ENCODE measurements at places on chromosomes 4 and X. TPM values are rescaled to one million over a fixed set of nuclear protein-coding genes. Genes with fewer than 3 reads are reported as not detected.

GRCh38 chr4:155772459-155773195 lies 13.8 kb downstream of the GUCY1B1 start:
- no peak for DNase-seq

Gene DNAAF6
- polyA plus RNA-seq, result 0.13 TPM

Gene IL3RA
- 14.8 TPM for polyA plus RNA-seq

GRCh38 chrX:15680401-15680800 lies 15.8 kb upstream of the CLTRN start:
- no peak for DNase-seq

GRCh38 chrX:132373610-132374009 lies 115.2 kb downstream of the MBNL3 start:
- no peak for DNase-seq

DNA sequence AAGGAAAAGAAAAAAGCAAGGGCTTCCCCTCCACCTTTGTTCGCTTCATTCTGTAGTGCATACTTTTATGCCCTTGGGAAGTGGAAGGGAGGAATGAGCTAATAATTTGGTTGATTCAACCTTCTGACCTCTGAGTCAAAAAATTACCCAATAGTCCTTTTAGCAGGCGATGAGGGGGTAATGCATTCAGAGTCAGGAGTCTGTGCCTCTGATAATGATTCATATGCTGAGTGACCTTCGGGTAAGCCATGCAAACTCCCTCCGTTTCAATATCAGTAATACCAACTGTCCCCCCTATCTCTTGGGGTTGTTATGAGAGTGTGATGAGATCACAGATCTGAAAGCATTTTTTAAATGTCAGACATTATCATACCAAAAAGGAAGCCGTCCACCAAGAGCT lies 41.6 kb upstream of the ACSL4 start:
- DNase-seq, result no peak

Gene CENPVL1
- polyA plus RNA-seq, result 0.33 TPM

- no peak for DNase-seq
These were observed 788.9 kb downstream of the RPA4 start for GRCh38 chrX:97672608-97673007.

GRCh38 chrX:120752431-120753082 lies 122.7 kb upstream of the C1GALT1C1 start:
- no peak for DNase-seq

DNA sequence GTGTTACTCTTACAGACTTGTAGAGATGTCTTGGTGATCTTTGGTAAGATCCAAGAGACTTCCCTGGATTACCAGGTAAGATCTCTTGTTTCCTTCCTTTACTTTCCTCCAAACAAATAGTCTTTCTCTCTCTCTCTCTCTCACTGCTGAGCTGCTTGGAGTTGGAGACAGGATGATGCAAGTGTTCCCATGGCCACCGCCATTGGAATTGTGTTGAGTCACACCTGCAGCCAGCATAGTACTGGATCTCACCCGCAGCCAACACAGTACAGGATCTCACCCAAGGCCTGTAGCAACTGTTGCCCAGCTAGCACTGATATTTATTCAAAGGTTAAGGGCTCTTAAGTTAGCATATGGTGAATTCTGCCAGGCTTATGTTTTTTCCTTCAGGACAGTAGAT lies 1080.9 kb downstream of the FAT4 start:
- DNase-seq, result no peak

- no peak for DNase-seq
These were observed 95.0 kb upstream of the MTM1 start for GRCh38 chrX:150473371-150473770.

DNA sequence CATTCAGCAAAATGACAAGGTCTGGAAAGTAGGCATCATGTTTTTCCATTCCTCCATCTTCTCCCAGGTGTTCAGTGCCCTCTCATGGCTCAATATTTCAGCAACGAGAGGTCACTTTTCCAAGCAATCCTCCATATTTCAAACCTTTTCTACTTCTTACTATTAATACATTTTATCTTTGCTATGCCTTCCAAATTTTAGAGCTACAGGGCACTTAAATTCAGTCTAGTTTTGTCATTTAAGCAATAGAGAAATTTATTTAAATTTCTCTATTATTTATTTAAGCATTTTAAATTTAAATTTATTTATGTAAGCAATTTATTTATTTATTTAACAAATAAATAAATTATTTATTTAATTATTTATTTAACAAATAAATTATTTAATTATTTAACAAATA lies 305.1 kb upstream of the ANXA10 start:
- DNase-seq, result no peak

Gene UCHL1
- polyA plus RNA-seq, result 97.5 TPM

Gene ANXA10
- 0.53 TPM for polyA plus RNA-seq

- DNase-seq, result no peak
These were observed 53.6 kb downstream of the LIN54 start for GRCh38 chr4:82957045-82957444.

Gene BMPR1B
- polyA plus RNA-seq, result 18.2 TPM

DNA sequence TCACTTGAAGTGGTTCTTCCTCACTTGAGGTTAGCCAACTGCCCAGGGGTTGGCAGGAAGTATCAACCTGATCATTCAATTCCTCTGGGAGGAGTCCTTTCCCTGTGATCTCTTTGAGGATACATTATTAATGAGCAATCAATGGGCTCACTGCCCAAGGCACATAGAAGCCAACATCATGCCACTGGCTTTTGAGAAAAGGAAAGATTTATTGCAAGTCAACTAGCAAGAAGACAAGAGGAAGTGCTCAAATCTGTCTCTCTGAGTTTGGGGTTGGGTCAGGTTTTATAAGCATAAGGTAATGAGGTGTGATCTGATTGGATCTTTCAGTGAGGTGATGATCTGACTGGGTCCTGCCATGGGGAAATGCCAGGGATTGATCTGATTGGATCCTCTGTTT lies 39.6 kb downstream of the FGFBP1 start:
- DNase-seq, result no peak

Measured in renal pelvis (tissue), 12 donors.